Suppressor macrophage treated with lipopolysaccharide for 4 hours (primary cell): ENCODE measurements at places on chromosomes 7 and 10.

DNA sequence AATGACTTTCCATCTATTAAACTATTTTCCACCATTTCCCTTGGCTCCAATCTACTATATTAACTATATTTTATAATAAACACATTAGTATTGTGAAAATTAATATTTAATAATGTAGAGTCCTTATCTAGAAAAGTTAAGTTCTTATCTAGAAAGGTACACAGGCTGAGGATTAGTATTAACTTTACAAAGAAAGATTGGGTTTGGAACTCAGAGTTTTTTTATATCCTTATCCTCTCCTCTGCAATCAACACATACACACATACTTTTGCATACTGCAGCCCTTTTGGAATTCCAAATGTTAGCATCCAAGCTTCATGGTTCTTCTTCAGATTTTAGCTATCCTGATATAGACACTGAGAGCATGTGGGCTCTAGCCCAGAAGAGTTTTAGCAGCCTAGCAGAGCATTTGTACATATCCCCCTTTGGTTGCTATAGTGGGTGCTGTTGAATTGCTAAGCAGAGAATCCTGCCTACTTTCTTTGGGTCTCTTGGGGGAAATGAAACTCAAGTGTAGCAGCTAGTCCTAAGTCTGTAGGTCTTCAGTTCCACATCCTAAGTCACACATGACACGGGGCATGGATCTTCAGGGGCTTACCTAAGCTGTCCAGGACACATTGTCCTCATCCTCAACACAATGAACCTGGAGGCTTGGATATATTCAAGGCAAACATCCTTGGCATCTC is 874.6 kb downstream of the LRMDA start:
- DNase-seq = peak; percentile 57

- peak; percentile 23 for DNase-seq
Measured at GRCh38 chr10:62492012-62492869, 118.1 kb downstream of the ZNF365 start.

DNA sequence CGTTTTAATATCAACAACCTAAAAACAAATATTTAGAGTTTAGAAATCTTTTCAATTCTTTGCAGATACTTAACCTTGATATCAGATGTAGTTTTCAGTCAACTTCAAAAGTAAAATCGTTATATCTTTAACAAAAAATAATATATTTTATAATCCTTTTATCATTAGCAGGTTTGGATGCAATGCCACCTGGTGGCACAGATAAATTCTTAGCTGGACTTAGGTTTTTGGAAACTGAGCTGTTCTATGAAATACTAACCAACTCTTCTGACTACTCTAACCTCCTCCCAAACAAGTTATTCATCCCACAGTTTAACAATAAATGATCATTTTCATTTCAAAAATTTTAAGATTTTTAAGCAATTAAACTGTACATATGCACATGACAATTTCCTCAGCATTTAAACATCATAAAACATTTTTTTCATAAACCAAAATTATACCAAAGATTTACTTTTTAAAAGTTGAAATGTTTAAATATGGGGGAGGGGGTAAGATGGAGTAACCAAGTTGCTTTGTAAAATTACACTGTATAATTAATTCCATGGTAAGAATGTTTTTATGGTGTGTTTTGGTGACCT is 56.9 kb downstream of the HIBADH start:
- DNase-seq = peak; percentile 9

DNA sequence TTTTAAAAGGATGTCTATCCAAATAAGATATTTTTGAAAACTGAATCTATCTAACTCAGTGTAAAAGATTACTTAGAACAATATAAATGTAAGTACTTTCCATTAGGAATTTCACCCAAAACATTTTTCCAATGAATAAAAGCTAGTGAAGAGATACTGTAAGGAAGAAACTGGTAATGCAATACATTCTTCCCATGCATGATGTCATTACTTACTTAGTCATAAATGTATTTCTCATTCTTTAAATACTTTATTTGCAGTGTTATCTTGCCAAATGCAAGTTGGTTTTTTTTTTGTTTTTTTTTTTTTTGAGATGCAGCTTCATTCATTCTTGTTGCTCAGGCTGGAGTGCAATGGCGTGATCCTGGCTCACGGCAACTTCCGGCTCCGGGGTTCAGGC is 265.6 kb downstream of the PHF14 start:
- DNase-seq = no peak

DNA sequence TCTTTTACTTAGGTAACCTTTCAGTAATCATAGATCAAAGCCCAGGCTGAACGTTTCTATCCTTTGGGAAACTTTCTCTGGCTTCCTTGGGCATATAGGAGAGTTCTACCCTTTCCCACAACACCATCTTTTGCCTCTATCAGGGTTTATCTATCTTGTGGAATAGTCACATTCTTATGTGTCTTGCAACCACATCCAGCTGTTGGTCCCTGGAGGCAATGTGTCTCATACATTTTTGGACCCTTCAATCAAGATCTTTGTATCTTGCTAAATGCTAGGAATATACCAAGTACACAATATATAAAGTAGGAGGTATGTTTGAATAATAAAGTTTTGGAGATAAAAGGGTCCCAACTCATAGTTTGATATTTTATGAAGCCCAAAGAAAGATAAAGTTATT is 121.7 kb downstream of the RNLS start:
- DNase-seq = no peak

DNA sequence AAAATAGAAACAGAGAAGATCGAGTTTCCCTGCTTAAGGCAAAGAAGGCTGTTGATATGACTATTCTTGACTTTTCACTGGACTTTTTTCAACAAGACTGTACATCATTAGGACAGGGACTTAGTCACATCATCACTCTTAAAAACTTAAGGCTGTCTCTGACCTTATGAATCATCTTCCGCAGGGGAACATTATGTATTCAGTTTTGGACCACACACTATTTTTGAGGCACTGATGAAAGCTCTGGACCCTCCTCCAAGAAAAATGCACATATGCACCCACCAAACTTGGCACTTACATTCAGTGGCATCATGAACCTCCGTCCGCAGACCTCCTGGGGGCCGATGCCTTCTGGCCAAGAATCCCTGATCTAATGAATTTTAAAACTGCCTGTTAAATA is 96.4 kb downstream of the CALD1 start:
- no peak for DNase-seq

DNA sequence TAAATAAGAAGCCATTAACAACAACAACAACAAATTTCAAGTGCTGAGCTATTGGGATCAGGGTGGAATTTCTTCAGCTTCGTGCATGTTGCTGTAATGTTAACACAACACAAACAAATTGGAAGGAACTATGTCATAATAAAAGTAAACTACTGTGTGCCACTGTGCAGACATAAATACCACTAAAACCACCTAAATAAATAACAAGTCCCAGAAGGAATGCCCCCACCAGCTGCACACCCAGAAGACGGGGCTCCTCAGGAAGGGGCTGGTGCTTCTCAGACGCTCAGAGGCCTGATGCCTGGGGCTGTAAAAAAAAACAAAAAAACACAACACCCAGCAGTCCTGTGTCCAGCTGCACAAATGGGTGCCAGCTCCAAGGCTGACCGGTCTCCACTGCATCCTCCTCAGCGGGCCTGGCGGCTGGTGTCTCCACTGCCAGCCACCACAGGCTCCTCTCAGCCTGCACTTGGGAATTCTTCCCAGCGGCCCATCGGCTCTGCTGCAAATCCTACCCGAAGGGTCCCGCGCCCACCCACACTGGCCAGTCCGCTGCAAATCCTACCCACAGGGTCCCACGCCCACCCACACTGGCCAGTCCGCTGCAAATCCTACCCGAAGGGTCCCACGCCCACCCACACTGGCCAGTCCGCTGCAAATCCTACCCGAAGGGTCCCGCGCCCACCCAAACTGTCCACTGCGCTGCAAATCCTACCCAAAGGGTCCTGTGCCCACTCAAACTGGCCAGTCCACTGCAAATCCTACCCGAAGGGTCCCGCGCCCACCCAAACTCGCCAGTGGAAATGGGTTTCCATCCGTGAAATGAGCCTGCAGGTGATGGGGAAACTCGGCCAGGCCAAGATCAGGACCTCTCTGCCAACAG is 35.8 kb upstream of the DNAAF5 start:
- no peak for DNase-seq

DNA sequence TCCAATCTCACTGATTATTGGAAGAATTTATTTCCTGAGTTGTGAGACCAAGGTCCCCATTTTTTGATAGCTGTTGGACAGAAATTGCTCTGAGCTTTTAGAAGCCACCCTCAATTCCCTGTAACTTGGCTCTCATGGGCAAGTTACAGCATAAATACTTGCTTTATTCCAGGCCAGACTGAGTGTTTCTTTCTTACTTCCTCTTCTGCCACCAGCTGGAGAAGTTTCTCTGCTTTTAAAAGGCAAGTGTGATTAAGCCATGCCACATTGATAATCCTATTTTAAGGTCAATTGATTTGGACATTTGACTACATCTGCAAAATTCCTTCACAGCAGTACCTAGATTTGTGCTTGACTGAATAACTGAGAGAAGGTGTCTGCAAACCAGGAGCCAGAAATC is 14.1 kb upstream of the TAS2R41 start:
- peak; percentile 57 for DNase-seq

GRCh38 chr7:21355406-21355874 is 72.4 kb upstream of the SP4 start:
- peak; percentile 49 for DNase-seq

DNA sequence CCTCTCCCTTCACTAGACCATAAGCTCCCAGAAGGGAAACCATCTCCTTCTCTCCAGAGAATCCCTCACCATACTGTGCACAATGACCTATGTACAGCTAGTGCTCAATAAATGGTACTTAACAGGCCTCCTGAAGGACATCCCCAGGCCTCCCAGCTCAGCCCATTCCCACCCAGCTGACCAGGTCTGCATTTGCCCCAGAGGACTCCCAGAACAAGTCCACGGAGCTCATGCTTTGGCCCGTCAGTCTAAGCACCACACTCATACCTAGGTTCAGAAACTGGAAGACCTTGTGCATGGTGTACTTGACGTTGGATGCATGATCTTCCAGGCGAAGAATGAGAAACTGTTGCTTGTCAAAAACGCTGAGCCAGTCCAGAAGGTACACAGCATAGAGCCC is 81.3 kb downstream of the CHST15 start:
- DNase-seq = no peak

DNA sequence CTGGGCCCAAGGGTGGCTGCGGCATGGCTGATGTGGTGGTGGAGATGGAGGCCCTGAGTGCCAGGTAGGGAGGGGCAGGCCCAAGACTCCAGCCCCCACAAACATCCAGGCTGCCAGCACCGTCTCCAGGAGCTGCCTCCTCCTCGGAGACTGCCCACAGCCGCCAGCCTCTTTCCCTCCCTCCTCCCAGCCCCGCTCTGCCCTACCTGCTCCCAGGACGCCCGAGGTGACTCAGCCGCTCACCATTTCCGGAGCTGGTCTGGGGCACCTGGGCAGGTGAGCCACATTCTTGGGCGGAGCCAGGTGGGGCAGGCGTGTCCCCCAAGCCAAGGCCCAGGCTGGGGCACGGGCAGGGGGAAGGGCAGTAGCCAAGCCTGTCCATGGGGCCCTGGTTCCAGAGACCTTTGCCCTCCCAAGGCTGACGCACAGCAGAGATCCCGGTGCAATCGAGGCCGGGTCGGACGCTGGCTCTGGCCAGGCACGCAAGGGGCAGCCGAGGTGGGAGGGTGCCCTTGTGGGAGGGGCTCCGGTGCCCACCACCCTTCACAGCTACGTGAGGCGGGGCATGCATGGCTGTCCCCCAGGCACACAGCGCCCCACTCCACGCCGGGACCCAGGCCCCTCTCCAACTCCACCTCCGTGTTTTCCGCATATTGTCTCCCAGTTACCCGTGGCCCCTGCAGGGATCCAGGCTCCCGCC is 8.8 kb downstream of the ADAP1 start:
- no peak for DNase-seq

DNA sequence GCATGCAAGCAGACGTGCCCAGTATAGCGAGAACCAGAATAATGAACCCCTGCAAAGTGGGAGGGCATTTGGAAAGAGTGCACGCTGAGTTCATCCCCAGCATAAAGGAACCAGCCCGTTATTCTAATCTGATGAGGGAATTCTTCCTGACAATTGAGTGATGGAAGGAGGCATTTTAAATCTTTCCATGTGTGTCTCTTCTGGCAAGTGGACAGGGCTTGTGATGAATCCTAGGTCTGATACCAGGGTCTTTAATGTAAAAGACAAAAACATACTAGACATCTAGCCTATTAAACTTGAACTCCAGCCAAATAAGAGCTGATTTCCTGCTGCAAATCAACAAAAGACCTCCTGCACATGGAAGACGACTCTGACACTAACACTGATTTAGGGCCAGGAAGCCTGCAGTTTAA is 301.2 kb downstream of the DPP6 start:
- DNase-seq = no peak

GRCh38 chr7:118590107-118590506 is 365.6 kb downstream of the ANKRD7 start:
- DNase-seq = peak; percentile 52

DNA sequence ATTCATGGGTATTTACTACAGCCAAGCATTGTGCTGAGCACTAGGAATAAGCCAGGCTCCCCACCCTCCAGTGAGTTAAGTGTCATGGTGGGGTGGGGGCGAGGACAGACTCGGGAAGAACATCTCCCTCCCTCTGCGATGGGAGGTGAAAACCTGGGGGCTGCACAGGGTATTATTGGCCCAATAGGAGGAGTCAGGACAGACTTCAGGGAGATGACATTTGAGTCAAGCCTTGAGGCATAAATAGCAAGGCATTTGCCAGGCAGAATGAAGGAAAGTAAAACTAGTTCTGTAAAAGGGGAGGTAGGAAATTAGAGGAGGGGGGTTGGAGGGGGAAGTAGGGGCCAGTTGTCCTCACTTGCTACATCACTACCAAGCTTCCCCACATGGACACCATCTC is 18.9 kb downstream of the NKX2-3 start:
- peak; percentile 21 for DNase-seq

- no peak for DNase-seq
Measured at GRCh38 chr10:106706127-106706526, 458.4 kb downstream of the SORCS1 start.

GRCh38 chr7:135653340-135654080 is 8.8 kb upstream of the STMP1 start:
- no peak for DNase-seq

DNA sequence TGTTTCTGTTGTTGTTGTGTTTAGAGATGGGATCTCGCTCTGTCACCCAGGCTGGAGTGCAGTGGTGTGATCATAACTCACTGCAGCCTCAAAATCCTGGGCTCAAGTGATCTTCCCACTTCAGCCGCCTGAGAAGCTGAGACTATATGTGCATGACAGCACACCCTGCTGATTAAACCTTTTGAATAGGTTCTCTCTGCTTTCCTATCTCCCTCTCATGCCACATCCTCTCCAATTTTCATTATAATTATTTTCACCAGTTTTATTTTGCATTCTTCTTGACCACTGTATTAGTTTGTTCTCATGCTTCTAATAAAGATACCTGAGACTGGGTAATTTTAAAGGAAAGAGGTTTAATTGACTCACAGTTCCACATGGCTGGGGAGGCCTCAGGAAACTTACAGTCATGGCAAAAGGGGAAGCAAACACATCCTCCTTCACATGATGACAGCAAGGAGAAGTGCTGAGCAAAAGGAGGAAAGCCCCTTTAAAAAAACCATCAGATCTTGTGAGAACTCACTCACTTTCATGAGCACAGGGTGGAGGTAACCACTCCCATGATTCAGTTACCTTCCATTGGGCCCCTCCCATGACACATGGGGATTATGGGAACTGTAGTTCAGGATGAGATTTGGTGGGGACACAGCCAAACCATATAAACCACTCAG is 12.9 kb downstream of the AGK start:
- peak; percentile 80 for DNase-seq
